CD8-positive, alpha-beta memory T cell (primary cell): ENCODE measurements at places on chromosomes 12 and 14.
A peak's percentile ranks its signal among the peaks of the same experiment; 100 is the strongest.

DNA sequence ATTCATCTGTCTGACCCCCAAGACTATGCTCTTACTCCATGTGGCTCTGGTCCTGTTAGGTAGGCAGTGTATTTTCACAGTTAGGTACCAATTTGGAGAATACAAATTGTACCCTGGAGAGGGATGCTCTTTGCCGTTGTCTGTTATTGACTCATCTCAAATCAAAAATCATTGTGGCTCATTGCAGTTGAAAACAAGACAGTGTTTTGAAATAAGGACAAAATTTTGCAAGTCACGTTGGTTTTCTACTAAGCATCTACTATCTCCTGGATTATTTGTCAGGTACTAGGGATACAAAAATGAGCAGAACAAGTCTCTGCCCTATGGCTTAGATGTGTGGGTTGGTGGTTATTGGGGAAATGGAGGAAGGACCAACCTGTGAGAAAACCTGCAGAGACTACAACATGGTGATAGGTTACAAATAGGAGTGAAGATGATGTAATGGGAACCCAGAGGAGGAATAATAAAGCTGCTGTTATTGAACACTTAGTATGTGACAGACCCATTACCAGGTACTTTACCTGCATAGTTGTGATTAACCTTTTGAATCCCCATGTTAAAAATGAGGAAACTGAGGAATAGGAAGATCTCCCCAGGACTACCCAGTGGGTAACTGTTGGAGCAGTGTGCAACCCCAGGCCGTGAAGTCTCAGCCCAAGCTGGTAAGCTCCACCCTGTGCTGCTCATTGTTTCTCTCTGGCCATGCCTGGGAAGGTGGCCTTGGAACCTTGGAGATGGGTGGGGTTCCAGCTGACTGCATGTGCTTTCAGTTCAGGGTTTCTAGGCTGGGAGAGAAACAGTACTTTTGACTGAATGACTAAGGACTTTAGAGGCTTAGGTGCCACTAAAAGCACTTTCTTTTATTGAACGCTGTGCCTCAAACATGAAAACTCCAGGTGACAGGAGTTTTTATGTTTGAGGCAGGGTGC lies 72.9 kb upstream of the SRSF5 start:
- DNase-seq: no peak

DNA sequence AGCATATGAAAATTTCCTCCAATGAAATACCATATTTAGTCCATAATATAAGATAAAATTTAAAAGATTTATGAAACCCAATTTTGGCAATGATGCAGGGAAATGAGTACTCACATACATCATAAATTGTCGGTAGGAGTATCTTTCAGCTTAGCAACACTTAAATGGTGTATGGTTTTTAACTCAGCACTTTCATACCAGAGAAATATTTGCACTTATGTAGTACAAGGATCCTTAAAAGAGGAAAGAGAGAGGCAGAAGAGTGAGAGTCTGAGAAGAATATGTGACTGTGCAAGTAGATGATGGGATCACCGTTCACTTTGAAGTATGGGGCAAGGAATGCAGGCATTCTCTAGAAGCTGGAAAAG lies 379.3 kb upstream of the DCN start:
- no peak for DNase-seq

GRCh38 chr12:7110661-7111060 lies 1.6 kb upstream of the C1RL start:
- no peak for DNase-seq

DNA sequence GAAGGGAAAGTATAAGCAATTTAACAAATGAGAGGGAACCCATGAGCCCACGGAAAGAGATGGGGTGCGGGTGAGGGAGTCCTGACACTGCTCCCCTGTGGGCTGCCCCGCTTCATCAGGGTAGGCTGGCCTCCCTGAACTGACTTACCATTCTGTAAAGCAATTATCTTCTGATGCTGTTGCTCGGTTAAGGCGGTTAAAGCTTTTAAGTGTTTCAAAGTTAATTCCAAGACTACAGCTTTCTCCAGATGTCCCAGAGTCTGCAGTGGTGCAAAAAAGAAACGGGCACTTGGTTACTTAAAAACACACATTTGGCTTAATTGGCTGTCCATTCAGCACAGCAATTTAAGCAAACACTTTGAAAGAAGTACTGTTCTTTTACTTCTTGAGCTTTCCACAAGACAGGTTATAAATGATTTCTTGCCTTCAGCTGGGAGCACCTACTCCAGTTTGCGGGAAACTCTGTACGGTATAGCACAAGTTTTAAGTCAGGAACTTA lies 1.3 kb downstream of the BHLHE41 start:
- no peak for DNase-seq

DNA sequence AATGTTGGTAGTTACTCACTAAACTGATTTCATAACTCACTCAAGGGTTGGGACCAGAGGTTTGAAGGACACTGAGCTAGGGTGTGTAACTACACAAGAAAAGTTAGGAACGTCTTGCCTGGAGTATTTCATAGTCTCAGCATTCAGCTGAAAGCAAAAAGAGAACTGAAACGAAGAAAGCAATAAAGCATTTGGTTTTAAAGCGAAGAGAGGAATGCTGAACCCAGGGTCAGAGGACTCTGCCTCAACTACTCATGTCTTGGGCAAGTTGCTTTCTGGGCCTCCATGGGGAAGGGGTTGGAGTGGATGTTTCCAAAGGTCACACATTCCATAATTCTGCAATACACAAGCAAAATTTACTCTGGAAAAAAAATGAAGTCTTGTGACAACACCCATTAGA lies 1.4 kb downstream of the GNS start:
- DNase-seq: no peak

DNA sequence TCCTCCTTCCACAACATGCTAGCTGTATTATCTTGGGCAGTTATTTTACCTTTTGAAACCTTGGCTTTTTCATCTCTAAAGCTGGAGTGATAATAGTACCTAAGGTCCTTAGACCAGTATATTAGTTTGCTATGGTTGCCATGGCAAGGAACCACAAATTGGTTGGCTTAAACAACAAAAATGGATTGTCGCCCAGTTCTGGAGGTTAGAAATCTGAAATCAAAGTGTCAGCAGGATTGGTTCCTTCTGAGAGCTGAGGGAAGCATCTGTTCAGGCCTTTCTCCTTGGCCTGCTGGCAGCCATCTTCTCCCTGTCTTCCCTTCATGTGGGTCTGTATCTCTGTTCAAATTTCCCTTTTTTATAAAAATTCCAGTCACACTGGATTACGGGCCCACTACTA lies 55.5 kb upstream of the SLC35F4 start:
- DNase-seq: no peak

DNA sequence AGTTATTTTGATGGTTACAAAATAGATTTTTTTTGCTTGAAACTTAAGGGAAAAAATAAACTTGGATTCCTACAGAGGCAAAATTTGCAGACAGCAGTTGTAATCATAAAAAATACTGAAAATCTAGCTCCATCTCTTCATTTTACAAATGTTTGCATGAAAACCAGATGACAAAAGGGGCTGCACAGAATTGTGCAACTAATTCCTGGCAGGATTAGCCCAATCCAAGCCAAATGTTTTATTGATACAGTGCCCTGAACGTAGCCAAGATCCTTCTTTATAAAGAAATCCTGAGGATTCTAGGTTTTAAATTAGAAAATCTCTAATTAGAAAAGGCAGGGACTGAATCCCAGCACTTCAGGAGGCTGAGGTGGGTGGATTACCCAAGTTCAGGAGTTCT lies 356.4 kb upstream of the SEL1L start:
- DNase-seq: no peak

DNA sequence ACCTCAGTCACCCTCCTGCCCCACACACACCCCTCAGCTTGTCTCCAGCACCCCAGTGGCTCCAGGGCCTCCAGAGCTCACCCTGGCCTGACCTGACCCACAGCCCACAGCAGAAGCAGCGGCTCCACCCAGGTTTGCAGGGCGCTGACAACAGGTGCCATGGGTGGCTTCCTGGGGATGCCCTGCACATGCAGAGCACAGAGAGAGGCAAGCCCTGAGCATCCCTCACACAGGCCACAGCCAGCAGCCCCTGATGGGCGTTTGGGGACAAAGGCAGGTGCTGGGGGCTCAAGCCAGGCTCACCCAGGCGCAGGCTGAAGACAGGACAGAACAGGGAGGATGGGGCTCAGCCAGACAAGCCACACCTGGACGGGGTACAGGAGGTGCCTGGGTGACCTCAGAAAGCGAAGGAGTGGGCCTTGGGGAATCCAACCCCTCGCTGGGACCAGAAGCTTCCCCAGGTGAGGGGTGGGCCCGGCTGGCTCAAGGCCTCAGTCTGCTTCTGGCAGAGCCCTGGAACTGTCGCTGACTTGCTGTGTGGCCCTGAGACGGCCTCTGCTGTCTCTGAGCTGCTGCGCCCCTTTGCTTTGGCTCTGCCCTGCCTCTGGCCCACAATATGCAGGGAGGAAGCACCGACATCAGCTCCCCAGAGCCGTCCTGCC lies 10.6 kb downstream of the ARL6IP4 start:
- DNase-seq: no peak

DNA sequence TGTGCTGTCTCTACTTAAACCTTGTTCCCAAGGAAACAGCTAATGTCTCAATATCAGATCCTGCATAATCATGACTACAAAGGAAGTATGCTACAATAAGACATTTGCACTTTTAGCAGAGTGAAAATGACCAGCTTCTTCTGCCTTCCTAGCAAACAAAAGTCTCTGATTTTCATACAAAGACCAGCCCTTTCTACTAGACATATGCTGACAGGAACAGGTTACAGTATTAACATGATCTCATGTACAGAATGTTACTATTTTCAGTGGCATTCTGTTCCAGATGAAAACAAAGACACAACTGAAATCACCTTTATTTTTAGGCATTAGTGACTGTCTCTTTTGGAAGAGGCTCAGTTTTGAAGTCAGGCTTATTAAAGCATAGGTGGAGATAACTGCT lies 228.6 kb downstream of the MED13L start:
- no peak for DNase-seq

DNA sequence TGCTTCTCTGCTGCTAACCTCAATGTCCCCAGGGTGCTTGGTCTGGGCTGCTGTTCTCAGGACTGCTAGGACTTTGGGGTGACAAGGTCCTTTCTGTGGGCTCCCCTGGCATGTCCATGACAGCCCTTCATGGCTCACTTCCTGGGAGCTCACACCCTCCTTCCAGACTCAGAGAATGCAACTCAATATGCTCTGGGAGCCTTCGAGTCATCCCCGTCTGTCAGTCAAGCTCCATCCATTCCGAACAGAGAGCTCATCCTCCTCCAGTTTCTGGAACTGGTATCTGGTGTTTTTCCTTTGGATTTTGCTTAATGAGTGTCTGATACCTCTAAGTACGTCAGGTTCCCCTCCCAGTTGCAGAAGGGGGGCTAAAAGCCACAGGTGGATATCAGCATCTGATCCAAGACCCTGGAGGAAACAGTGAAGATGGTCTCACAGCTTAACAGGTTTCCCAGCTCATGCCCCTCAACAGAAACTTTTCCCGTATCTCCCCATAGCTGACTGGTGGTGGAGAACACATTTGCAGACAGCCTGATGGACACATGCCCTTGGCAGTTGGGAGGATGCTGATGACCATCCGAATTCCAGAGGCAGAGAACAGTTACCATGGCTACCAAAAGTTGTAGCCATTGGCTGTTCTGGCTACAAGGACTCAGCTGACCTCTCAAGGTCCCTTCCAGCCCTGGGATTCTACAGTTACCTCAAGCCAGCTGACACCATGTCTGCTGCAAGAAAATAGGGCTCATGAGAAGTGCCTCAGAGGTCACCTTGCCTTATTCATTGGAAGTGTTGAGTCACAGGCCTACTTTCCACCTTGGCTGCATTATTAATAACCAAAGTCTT lies 9.5 kb upstream of the RAB35 start:
- no peak for DNase-seq

DNA sequence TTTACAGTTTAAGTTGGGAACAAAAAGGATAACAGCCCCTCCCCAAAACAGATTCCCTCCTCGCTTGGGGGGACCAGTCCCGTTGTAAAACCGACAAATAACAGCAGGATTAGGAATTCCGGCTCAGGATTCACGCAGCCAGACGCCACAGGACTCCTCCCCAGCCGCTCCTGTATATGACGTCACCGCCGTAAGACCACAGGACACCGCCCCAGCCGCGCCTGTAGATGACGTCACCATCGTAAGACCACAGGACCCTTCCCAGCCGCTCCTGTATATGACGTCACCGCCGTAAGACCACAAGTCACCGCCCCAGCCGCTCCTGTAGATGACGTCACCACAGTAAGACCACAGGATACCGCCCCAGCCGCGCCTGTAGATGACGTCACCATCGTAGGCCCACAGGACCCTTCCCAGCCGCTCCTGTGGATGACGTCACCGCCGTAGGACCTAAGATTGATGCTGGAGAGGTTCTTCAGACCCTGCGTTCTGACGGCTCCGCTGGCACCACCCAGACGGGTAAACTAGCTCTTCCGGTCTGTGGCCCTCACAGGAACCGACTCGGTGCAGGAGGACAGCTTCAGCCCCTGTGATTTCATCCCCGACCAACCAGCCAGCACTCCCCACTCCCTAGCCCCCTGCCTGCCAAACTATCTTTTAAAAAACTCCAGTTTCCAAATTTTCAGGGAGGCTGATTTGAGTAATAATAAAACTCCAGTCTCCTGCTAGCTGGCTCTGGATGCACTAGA lies 43.9 kb upstream of the FBRSL1 start:
- DNase-seq: peak; percentile 81

DNA sequence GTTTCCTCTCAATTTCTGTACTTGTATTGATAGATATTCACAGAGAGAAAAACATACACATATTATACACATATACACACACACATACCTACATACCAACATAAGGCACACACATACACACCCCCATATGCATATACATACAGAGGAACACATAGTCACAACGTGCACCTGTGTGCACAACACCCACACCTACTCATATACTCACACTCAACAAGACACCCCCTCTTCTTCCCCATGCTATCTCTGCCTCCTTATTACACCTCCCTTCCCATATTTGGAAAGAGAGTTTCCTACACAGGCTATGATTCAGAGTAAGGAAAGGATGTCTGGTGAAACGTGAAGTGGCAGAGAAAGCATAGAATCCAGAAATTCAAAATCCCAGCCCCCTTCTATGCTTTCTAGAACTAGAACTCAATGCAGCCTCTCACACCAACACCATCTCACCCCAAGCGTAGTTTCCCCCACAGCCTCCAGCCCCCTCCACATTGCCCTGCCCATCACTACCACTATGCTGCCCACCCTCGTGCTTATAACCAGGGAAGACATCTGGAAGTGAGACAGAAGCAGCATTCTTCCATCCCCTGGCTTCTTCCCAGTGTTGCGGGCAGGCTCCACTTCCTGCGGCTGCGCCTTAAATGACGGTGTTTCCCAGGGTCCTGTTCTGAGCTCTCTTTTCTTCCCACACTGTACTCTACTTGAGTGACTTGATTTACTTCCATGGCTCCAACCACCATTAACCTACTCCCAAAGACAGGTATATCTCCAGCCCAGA lies 2.4 kb downstream of the RNASE8 start:
- DNase-seq: no peak

- peak; percentile 41 for DNase-seq
Measured at GRCh38 chr12:68587448-68587873, 23.2 kb upstream of the RAP1B start.
